ENCODE measurements at places on chromosomes 11 and 22.

GRCh38 chr11:9090488-9091043 lies 833 bp downstream of the SCUBE2 start:
- no peak for DNase-seq

- no peak for DNase-seq
These were observed 29.2 kb downstream of the CDPF1 start for GRCh38 chr22:46220921-46221320.

DNA sequence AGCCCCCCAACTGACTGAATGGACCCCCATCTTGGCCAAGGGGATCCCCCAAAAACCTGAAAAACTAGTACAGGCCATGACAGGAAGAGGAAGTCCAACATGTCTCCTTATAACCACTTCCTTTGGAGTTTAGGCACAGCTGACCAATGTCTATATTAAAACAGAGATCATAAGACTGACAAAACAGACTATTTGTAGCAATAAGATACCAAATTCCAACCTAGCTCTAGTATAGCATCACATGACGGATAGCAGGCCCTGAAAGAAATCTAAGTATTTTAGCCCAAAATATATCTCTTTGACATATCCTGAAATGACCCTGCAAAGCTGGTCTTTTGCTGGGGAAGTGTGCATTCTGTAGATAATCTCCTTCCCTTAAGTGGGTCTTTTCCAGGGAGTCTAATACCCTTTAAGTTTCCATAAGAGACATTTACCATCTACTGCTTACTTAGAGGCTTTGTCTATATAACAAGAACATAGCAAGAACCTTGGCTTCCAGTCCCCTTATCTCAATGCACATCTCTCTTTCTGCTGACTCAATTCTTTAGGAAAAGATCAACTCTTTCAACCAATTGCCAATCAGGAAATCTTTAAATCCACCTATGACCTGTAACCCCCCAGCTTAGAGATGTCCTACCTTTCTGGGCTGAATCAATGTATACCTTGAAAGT lies 34.9 kb upstream of the ACER3 start:
- DNase-seq = no peak

DNA sequence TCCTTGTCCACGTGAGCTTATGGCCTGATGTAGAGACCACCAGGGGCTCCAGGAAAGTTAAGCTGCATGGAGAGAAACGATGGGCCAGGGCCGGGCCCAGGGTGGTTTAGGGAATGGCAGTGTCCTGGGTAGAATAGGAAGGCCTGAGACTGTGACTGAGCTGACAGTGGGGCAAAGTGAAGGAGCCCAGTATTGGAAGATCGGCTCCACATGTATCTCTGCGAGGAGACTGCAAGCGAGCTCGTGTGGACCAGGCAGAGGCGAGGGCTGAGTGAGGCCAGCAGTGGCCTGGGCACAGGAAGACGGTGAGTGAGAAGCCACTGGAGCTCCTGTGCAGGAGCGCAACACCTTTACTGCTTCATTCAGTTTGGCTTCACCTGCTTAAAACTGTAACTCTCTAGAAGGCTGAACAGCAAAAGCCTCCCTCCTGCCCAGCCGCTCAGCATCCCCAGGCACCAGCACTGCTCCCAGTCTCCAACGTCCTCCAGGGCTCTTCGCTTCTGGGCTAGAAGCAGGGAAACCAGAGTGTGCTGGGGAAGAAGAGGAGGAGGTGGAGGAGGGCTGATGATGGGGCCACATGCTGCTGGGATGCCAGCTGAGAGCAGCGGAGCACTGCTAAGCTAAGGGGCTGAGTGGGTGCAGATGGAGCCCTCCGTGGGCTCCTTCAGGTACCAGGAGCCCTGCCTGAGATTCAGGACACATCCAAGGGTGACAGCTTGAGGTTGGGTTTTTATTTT lies 13.5 kb downstream of the TCIRG1 start:
- DNase-seq = no peak
